ENCODE measurements at places on chromosomes 12 and 14. TPM values are rescaled to one million over a fixed set of nuclear protein-coding genes. Genes with fewer than 3 reads are reported as not detected.

The ENDOU gene
- not detected for total RNA-seq

The SAMD15 gene
- total RNA-seq, result 0.99 TPM

The CCDC85C gene
- 35.8 TPM for total RNA-seq

- no peak overlapping the region for H3K27ac ChIP-seq
- H3K36me3 ChIP-seq, result no peaks in the 10 kb centered on the region
- DNase-seq, result no peak
- no peak overlapping the region for H3K4me3 ChIP-seq
These were observed 1187.3 kb upstream of the SEL1L start for GRCh38 chr14:82720946-82721345.

GRCh38 chr12:78880078-78880477, 15.5 kb downstream of the SYT1 start:
- H3K4me3 ChIP-seq, result no peak overlapping the region
- peaks cover 4% of the 10 kb centered on the region for H3K4me1 ChIP-seq
- no peaks in the 10 kb centered on the region for H3K36me3 ChIP-seq
- no peaks in the 10 kb centered on the region for H3K27me3 ChIP-seq

DNA sequence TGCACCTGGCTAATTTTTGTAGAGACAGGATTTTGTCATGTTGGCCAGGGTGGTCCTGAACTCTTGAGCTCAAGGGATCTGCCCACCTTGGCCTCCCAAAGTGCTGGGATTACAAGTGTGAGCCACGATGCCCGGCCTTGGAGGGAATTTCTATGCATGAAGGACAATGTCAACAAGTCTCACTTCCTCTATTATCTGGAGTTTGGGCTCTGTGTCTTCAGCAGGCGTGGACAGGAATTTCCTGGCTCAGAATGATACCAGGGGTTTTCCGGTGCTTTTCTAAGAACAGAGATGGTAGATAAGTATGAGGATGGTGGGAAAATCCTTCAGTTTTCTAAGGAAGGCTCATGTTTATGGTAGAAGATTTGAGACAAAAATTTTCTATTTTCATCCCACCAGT, 75.0 kb upstream of the CCDC60 start:
- H3K4me3 ChIP-seq, result no peak overlapping the region
- no peak for DNase-seq
- no peaks in the 10 kb centered on the region for H3K27me3 ChIP-seq
- no peak overlapping the region for H3K27ac ChIP-seq

GRCh38 chr14:22567437-22567836, 21.6 kb downstream of the DAD1 start:
- no peak overlapping the region for H3K4me3 ChIP-seq
- H3K27me3 ChIP-seq, result no peaks in the 10 kb centered on the region
- H3K4me1 ChIP-seq, result no peaks in the 10 kb centered on the region
- no peak overlapping the region for H3K27ac ChIP-seq
- peaks cover 17% of the 10 kb centered on the region for H3K36me3 ChIP-seq
- no peak for DNase-seq

GRCh38 chr12:67920413-67920812, 68.8 kb upstream of the IFNG-AS1 start:
- H3K4me1 ChIP-seq, result peaks cover 23% of the 10 kb centered on the region
- H3K27ac ChIP-seq, result no peak overlapping the region
- H3K27me3 ChIP-seq, result no peaks in the 10 kb centered on the region

GRCh38 chr14:30620178-30620577, 1.9 kb upstream of the SCFD1 start:
- H3K4me1 ChIP-seq, result no peaks in the 10 kb centered on the region
- H3K4me3 ChIP-seq, result no peak overlapping the region
- DNase-seq, result no peak

DNA sequence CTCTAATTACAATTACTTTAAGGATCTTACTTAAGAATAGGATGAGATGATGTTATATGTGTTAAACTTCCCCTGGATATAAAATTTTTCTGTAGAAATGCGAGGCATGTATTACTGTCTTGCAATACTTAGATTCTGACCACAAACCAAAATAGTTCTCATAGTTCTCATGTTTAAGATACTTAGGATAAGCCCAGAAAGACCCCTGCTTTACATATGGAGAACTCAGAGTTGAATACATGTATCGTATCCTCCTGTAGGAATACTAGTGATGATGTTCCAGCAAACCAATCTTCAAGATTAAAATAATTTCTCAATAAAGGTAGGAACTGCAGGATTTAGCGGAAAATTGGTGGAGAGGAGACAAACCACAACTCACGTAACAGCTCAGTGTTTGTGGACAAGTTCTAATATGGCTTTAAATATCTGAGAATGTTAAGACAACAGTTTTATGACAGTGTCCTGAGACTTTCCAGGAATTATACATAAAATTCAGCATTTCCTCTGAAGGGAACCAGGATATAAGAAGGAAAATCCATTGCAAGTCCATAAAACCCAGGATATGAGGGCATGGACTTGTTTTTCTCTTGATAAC, 114.7 kb upstream of the CRY1 start:
- H3K36me3 ChIP-seq, result no peaks in the 10 kb centered on the region
- no peak overlapping the region for H3K27ac ChIP-seq
- H3K27me3 ChIP-seq, result no peaks in the 10 kb centered on the region
- H3K4me3 ChIP-seq, result no peak overlapping the region
- no peaks in the 10 kb centered on the region for H3K4me1 ChIP-seq
- DNase-seq, result no peak

DNA sequence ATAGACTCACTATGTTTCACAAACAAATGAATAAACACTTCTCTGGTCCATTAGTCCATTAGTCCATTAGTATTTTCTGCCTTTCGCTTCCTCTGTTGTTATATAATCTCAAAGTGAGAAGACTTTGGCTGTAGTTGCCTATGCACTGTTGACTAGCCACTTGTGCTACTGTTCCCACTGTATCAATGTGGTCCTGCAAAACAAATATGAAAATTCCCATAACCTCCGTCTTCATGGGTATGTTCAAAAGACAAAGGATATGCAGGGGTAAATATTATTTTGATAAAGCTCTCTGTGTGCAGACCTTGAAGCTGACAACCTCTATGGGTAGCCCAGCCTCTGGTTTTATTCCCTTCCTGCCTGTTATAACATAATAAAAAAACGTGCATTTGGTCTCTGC, 77.8 kb downstream of the DIO2 start:
- H3K4me1 ChIP-seq, result no peaks in the 10 kb centered on the region
- no peak overlapping the region for H3K27ac ChIP-seq
- no peaks in the 10 kb centered on the region for H3K36me3 ChIP-seq
- H3K27me3 ChIP-seq, result no peaks in the 10 kb centered on the region
- no peak for DNase-seq

DNA sequence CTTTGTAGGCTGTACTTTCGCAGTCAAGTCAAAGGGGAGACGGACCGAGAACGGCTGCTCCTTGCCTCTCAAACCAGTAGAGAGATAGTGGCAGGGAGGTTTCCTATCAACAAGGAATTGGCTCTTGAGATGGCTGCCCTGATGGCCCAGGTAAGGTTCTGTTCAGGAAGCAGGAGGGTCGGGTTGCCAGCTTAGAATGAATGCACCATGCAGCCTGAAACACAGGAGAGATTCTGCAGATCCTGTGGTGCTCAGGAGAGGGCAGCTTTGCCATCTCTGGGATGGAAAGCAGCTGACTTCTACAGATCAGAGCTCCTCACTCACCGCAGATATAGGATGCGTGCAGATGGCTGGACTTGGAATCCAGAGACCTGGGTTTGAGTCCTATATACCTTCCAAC, 18.0 kb downstream of the PIGH start:
- H3K4me3 ChIP-seq, result no peak overlapping the region
- no peaks in the 10 kb centered on the region for H3K27me3 ChIP-seq
- no peak for DNase-seq
- H3K4me1 ChIP-seq, result no peaks in the 10 kb centered on the region
- H3K36me3 ChIP-seq, result peaks cover 8% of the 10 kb centered on the region

DNA sequence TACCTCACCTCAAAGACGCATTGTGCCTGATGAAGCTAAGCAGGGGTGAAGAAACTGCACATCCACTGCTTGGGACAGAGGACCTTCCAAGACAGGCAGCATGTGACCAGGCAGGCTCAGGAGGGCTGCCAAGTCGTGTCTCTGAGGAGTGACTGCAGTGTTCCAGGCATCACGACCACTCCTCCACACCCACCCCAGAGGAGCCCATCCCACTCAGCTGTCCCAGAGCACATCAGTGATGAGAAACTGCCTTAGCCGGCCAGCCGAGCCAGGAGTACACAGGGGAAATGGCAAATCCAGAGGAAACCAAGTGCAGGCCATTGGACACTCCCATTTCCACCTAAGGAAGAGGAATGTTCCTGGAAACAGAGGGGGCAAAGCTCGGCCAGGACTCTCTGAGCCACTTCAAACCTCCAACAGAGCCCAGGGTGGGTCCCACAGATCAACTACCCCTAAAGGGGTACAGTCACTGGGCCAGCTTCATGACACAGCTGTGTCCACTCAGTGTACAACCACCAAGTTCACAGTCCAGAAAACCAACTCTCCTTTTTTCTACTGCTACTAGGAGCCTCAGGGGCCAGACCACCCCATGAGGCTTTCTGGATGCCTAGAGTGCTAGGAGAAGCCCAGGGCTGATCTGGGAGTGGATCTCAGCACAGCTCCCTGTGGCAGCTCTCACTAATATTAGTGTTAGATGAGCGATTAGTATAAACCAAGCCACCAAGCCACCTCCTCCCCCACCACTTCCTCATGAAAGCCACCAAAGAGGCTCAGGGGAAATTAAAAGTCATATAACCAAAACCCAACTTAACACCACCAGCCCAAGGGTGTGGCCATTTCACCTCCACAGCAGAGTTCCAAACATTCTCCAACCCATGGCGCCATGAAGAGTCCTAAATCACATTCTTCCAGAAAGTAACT, 15.4 kb downstream of the PXN start:
- H3K4me1 ChIP-seq, result peaks cover 3% of the 10 kb centered on the region
- H3K4me3 ChIP-seq, result no peak overlapping the region
- no peak for DNase-seq

- no peaks in the 10 kb centered on the region for H3K4me1 ChIP-seq
- DNase-seq, result peak; percentile 33
- peaks cover 46% of the 10 kb centered on the region for H3K36me3 ChIP-seq
- H3K27ac ChIP-seq, result no peak overlapping the region
These were observed 86.6 kb downstream of the KDM2B start for GRCh38 chr12:121494093-121494787.

All from H1 (cell line).